Stimulated activated CD8-positive, alpha-beta memory T cell treated with anti-CD3 and anti-CD28 coated beads, Interleukin-7, amount 100 ng/mL, for 1 hour (primary cell): ENCODE measurements at places on chromosomes 1 and 21.

DNA sequence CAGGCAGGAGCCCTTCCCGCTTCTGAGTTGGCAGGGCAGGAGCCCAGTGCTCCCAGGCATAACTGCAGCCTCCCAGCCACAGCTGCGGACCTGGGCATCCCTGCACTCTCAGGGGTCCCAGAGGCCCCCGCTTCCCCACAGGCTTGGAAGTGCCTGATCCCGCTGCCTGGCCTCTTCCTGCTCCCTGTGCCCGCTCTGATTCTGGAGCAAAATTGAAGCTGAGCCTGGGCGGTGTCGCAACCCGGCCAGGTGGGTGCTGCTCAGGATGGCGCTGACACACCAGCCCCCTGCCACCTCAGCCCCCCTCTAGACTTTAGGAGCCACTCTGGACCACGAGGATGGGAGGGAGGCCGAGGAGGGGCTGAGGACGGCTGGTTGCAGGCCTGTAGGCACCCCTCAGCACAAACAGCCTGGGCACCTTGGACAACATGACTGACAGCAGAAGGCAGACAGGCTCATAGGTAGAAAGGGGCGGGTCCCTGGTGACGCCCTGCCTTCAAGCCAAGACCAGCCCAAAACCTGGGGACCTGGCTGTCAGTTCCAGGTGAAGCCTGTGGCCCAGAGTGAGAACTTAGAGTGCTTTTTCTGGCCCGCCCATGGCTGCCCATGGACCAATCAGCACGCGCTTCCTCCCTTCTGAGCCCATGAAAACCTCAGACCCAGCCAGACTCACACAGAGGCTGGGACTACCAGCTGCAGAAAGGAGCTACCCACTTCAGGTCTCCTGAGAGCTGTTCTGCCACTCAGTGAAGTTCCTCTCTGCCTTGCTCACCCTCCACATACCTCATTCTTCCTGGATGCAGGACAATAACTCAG, 7.2 kb downstream of the HLCS start:
- no peak for DNase-seq

DNA sequence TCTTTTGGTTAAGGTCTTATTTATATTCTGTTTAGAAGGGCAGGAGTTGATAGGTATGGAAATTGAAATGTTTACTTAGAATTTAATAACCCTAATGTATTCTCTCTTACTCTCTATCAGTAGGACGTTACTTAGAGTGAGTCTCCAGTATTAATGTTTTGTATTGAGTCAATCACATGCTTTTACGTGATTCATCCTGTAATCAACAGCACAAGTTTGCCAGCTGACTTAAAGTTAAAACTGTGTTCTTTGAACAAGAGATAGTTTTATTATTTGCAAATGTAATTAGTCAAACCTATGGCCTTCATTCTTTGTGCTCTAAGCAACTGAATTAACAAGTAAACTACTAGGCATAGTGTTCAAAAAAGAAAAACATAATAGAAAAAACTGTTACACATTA, 57.3 kb downstream of the PKN2 start:
- no peak for DNase-seq

- DNase-seq, result no peak
Measured at GRCh38 chr1:59432531-59433439, 135.9 kb downstream of the FGGY start.

GRCh38 chr1:121413821-121414220, 229.0 kb downstream of the SRGAP2C start:
- DNase-seq, result no peak

GRCh38 chr1:236767276-236767675, 27.8 kb upstream of the MTR start:
- no peak for DNase-seq

DNA sequence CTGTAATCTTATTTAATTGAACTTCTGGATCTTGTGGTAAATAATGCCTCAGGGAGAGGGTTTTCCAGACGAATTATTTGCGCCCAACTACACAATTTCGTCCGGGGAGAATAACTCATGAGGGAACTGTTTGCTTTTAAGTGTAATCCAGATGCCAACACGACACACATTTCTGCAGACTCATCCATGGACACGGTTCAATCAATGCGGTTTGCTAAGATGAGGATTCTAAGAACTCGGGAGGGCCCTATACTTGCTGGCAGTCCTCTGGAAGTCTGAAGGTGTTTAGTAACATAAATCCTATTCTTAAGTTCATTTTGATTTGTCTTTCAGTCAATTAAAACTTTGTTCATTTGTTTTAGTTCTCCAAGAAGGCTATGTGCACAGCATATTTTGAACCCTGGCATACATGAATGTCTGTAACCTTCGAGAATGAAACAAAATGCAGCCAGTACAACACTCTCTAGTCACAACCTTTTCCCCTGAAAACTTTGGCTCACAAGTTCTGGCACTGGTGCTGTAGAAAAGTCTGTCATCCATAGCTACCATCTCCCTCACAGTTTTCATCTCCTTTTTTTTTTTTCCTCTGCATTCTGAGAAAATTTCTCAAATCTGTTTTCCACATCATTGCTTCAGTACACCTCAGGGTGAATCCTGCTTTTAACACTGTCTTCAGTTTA, 38.8 kb downstream of the DIPK1A start:
- no peak for DNase-seq
